ENCODE measurements at places on chromosomes 7 and 10. TPM values are rescaled to one million over a fixed set of nuclear protein-coding genes. Genes with fewer than 3 reads are reported as not detected.

- no peak overlapping the region for H3K27ac ChIP-seq
- H3K4me3 ChIP-seq = no peak overlapping the region
- no peaks in the 10 kb centered on the region for H3K36me3 ChIP-seq
- H3K4me1 ChIP-seq = no peaks in the 10 kb centered on the region
These were observed 241.6 kb upstream of the GPR26 start for GRCh38 chr10:123424537-123424936.

DNA sequence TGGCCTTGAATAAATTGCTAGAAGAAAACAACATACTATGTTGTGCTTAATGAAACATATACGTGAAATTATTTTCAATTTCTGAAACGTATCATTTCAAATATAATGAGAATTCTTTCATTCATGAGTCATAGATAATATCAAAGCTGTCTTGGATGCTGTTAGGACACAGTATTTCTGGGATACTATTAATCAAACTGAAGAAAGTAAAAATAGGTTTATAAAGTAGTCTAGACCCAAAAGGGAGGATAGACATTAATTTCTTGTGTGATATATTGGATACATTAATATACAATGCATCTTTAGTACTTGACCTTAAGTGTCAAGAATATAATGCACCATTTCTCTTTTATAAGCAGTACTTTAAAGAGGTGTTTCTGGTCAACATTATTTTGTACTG is 89.7 kb downstream of the CNTNAP2 start:
- H3K36me3 ChIP-seq = no peaks in the 10 kb centered on the region
- no peak for DNase-seq
- H3K4me1 ChIP-seq = no peaks in the 10 kb centered on the region
- no peaks in the 10 kb centered on the region for H3K27me3 ChIP-seq

- no peak for DNase-seq
- H3K27ac ChIP-seq = no peak overlapping the region
- H3K27me3 ChIP-seq = no peaks in the 10 kb centered on the region
These were observed 197.2 kb downstream of the CRPPA start for GRCh38 chr7:16223963-16224707.

- peaks cover 22% of the 10 kb centered on the region for H3K4me1 ChIP-seq
- H3K36me3 ChIP-seq = no peaks in the 10 kb centered on the region
- H3K4me3 ChIP-seq = peak overlapping the region; percentile 75
- H3K27me3 ChIP-seq = no peaks in the 10 kb centered on the region
- peak overlapping the region; percentile 96 for H3K27ac ChIP-seq
These were observed 134.5 kb downstream of the NRBF2 start for GRCh38 chr10:63267414-63268148.

GRCh38 chr7:106367018-106367420 is 82.2 kb upstream of the NAMPT start:
- H3K36me3 ChIP-seq = no peaks in the 10 kb centered on the region
- H3K27ac ChIP-seq = no peak overlapping the region

- H3K27ac ChIP-seq = no peak overlapping the region
- H3K27me3 ChIP-seq = no peaks in the 10 kb centered on the region
- H3K4me3 ChIP-seq = no peak overlapping the region
- no peaks in the 10 kb centered on the region for H3K4me1 ChIP-seq
- DNase-seq = no peak
These were observed 605.2 kb upstream of the DPP6 start for GRCh38 chr7:153447011-153447410.

- DNase-seq = no peak
- H3K4me1 ChIP-seq = no peaks in the 10 kb centered on the region
- no peak overlapping the region for H3K27ac ChIP-seq
- no peak overlapping the region for H3K4me3 ChIP-seq
- H3K36me3 ChIP-seq = no peaks in the 10 kb centered on the region
- H3K27me3 ChIP-seq = no peaks in the 10 kb centered on the region
These were observed 44.2 kb upstream of the PPP2R2D start for GRCh38 chr10:131856441-131857094.

DNA sequence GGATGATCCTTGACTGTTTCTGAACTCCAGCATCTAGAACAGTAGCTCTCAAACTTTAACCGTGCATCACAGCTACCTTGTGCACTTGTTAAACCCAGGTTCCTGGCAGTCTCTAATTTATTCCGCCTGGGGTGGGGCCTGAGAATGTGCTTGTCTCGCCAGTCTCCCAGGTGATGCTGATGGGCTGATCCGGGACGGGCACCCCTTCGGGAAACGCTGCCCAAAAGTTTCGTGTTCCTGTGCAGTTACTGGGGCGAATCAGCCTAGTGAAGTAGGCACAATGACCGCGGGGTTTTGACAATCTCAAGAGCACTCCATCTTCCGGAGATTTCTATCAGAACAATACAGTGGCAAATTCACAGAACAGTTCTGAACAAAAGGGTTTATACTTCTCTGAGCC is 29.9 kb downstream of the ADCYAP1R1 start:
- no peaks in the 10 kb centered on the region for H3K4me1 ChIP-seq
- DNase-seq = no peak
- H3K27me3 ChIP-seq = peaks cover under 1% of the 10 kb centered on the region
- no peak overlapping the region for H3K4me3 ChIP-seq
- no peaks in the 10 kb centered on the region for H3K36me3 ChIP-seq
- no peak overlapping the region for H3K27ac ChIP-seq

DNA sequence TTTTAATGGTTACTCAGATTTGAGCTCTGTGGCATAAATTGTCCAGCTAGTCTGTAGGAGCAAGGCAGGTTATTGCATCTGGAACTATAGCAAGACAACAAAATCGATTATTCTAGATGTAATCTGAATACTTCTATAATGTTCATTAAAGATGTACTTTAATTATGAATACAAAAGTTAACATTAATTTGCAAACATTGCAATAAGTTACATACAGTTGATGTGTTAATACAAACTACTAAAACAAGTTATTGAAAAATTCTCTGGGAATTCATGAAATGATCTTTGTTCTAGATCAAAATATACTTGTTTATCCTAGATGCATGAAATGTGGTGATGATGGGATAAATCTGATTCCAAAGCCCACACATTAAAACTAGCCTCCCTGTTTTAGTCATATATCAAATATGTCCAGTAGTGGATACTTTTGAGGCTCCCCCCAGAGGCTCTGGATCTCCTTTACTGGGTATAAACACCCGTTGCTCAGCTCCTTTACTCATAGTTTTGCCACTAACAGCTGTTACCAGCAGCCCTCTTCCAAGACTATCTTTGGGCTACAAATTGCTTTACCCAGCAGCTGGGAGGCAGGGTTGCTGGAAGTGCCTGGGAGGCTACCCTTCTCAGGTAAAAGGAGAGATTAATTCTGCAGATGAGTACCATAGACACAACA is 78.1 kb downstream of the ARL4A start:
- peak; percentile 56 for DNase-seq
- no peak overlapping the region for H3K27ac ChIP-seq
- H3K27me3 ChIP-seq = no peaks in the 10 kb centered on the region

DNA sequence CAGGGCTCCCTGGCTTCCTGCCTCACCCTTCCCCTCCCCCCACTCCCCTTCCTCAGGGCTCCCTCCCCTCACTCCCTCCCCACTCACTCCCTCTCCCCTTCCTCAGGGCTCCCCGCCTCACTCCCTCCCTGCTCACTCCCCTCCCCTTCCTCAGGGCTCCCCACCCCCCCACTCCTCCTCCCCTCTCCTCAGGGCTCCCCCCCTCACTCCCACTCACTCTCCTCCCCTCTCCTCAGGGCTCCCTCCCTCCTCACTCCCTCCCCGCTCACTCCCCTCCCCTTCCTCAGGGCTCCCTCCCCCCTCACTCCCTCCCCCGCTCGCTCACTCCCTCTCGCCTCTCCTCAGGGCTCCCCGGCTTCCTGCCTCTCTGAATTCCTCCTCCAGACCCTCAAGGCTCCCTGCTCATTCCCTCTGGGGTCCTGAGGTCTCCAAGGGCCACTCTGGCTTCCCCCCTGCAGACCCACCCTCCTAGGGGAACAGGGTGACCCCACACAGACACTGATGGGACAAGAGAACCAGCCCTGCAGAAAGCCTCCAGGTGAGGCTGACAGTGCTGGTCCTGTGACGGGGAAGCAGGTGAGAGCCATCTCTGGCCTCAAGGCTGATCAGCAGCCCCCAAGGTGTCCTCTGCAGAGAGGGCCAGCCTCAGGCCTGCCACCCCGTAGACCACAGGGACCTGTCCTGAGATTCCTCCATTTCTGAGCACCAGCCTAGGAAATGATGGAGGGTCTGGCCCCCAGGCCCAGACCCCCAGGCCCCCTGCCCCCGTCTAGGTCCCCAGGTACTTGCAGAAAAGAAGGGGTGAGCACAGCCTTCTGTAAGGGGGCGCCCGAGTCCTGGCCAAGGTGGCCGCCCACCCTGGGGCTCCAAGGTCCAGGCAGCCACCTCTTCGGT is 47.2 kb downstream of the PWWP2B start:
- H3K36me3 ChIP-seq = no peaks in the 10 kb centered on the region
- no peak overlapping the region for H3K4me3 ChIP-seq
- peaks cover 13% of the 10 kb centered on the region for H3K4me1 ChIP-seq
- no peaks in the 10 kb centered on the region for H3K27me3 ChIP-seq
- no peak for DNase-seq
- H3K27ac ChIP-seq = no peak overlapping the region

- no peaks in the 10 kb centered on the region for H3K27me3 ChIP-seq
- H3K36me3 ChIP-seq = no peaks in the 10 kb centered on the region
- no peak for DNase-seq
- no peak overlapping the region for H3K27ac ChIP-seq
- H3K4me1 ChIP-seq = no peaks in the 10 kb centered on the region
These were observed 107.6 kb downstream of the DNAJC1 start for GRCh38 chr10:21895932-21896331.

- no peak overlapping the region for H3K4me3 ChIP-seq
- no peaks in the 10 kb centered on the region for H3K27me3 ChIP-seq
- H3K4me1 ChIP-seq = no peaks in the 10 kb centered on the region
- no peak overlapping the region for H3K27ac ChIP-seq
- DNase-seq = no peak
These were observed 77.9 kb downstream of the HECTD2 start for GRCh38 chr10:91487911-91488582.

GRCh38 chr10:6401558-6402348 is 178.3 kb downstream of the PRKCQ start:
- H3K36me3 ChIP-seq = no peaks in the 10 kb centered on the region
- no peaks in the 10 kb centered on the region for H3K4me1 ChIP-seq
- peaks cover 16% of the 10 kb centered on the region for H3K27me3 ChIP-seq
- no peak overlapping the region for H3K27ac ChIP-seq

GRCh38 chr7:77707504-77707992 is 11.3 kb downstream of the RSBN1L start:
- H3K4me3 ChIP-seq = no peak overlapping the region
- H3K27me3 ChIP-seq = no peaks in the 10 kb centered on the region
- H3K4me1 ChIP-seq = peaks cover 4% of the 10 kb centered on the region
- DNase-seq = no peak
- H3K27ac ChIP-seq = no peak overlapping the region

- H3K27me3 ChIP-seq = no peaks in the 10 kb centered on the region
These were observed 91.6 kb upstream of the ANKRD1 start for GRCh38 chr10:91012502-91012901.

DNA sequence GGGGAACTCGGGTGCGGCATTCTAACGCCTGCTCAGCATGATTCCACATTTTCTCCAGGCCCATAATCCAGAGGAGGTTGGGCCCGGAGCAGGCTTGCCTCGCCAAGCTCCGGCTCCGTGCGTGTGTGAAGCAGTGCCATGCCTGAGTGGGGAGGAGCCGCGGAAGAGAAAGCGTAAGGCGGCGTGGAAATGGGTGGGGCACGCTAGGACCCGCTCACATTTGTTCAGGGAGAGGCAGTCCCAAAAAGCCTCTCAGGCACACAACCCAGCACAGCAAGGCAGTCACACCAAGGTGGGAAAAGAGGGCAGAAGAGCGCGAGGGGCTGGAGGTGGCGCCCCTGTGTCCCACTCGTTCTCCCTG is 695 bp upstream of the VDAC2 start:
- DNase-seq = peak; percentile 92
- peak overlapping the region; percentile 99 for H3K4me3 ChIP-seq
- H3K27me3 ChIP-seq = no peaks in the 10 kb centered on the region
- peak overlapping the region; percentile 100 for H3K27ac ChIP-seq
- peaks cover 28% of the 10 kb centered on the region for H3K36me3 ChIP-seq

- no peaks in the 10 kb centered on the region for H3K27me3 ChIP-seq
- DNase-seq = no peak
- no peaks in the 10 kb centered on the region for H3K36me3 ChIP-seq
- no peaks in the 10 kb centered on the region for H3K4me1 ChIP-seq
- no peak overlapping the region for H3K27ac ChIP-seq
These were observed 51.8 kb downstream of the VTI1A start for GRCh38 chr10:112498806-112499205.

DNA sequence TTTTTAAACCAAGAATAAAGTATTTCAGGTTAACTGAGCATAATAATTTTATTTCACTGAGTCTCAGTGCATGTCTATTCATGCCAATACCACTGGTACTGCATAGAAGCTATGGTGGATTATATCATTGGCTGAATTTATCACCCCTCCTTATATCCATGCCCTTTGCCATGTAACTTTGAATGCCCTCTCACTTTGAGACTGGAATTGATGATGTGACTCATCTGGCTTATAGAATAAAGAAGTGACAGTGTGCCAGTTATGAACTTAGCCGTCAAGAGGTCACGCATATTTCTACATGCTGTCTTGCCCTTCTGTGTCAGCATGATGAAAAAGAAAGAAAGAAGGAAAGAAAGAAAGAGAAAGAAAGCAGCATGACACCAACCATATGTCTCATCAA is 20.7 kb upstream of the ABLIM1 start:
- H3K36me3 ChIP-seq = no peaks in the 10 kb centered on the region
- DNase-seq = no peak

DNA sequence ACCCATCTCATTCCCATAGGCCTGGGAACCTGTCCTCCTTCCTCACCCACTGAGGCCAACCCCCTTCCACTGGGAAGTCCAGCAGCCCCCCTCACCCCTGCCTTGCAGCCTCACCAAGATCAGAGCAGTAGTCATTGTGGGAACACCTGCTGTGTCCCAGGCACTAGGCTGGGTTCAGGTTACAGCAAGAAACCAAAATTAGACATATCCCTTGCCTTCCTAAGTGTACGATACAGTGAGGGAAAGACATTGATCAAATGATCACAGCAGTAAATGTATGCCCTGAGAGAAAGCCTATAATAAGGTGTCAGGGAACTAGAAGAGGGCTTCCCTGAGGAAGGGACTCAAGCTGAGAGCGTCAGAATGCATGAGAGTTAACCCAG is 17.0 kb upstream of the C10orf105 start:
- no peaks in the 10 kb centered on the region for H3K4me1 ChIP-seq
- no peak for DNase-seq
- peaks cover 5% of the 10 kb centered on the region for H3K27me3 ChIP-seq

The MSS51 gene
- 2.4 TPM for total RNA-seq

The INMT gene
- total RNA-seq = 1.5 TPM

The RTKN2 gene
- total RNA-seq = 8.0 TPM

The POLR1F gene
- total RNA-seq = 18.8 TPM

The AQP1 gene
- total RNA-seq = 0.59 TPM

The LRRD1 gene
- 0.29 TPM for total RNA-seq

The LIPF gene
- total RNA-seq = not detected

The FRAT2 gene
- total RNA-seq = 9.4 TPM

The HOXA2 gene
- total RNA-seq = 0.36 TPM

The LDB3 gene
- total RNA-seq = under 0.01 TPM

The SPDYE6 gene
- not detected for total RNA-seq

The GLI3 gene
- 11.9 TPM for total RNA-seq

The STYXL1 gene
- 23.9 TPM for total RNA-seq

The NOS3 gene
- total RNA-seq = not detected
